ENCODE measurements at places on chromosomes 3 and 15.

GRCh38 chr3:195154793-195155535 is 116.0 kb downstream of the XXYLT1 start:
- peak; percentile 86 for DNase-seq

- peak; percentile 67 for DNase-seq
Observed at GRCh38 chr3:58824285-58824684, 157.7 kb upstream of the FAM3D start.

GRCh38 chr15:58587486-58587885 is 155.7 kb downstream of the LIPC start:
- DNase-seq = no peak

GRCh38 chr15:74449643-74450205 is 11.2 kb downstream of the UBL7 start:
- no peak for DNase-seq

DNA sequence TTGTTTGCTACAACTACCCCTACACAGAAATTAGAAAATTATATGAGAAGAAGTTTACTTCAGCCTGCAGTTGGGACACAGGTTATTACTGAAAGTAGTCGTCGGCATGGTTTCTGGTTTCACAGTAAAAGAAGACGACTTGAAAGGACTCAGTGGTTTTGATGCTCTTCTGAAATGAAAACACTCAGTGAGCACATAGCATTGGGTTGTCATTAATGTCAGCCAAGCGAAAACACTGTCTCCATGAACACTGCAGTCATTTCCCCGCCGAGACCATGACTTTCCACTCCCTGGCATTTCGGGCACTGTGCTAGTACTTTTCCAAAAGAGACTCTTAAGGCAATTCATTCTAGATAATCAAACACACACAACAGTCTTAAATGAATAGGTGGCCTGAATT is 69.2 kb upstream of the ICE2 start:
- no peak for DNase-seq

GRCh38 chr3:123773681-123774431 is 110.3 kb downstream of the MYLK start:
- DNase-seq = peak; percentile 96

DNA sequence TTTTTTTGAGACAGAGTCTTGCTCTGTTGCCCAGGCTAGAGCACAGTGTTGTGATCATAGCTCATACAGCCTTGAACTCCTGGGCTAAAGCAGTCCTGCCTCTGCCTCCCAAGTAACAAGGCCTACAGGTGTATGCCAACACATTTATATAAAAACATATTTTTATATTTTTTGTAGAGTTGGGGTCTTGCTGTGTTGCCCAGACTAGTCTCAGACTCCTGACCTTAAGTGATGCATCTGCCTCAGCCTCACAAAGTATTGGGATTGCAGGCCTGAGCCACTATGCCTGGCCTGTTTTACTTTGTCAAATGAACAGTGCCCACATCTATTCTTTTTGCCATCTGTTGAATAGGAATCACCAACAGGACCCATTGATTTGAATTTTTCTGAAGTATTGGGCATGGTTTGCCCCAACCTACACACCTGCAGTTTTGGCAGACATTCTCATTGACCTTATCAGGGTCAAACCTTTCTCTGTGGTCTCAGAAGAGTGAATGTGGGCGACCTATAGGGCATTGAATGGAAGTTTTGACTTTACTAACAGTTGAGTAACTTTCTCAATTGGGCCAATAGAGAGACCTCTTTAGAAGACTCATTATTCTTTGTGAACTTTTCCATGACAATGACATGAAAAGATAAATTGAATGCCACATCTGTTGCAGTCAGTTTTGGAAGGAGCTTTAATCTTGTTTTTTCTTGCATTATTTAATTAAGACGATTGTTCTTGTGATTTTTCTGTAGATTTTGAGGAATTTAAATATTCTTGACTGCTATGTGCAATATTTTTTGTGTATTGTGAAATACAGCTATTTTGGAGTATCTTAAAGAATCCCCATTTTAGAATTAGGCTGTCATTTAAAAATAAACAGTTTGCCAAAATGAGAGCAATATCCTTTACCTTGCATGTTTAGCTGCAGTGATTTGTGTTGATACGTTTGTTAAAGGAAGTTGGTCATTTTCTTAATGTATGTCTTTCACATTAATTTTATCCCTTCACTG is 2.7 kb downstream of the IREB2 start:
- DNase-seq = no peak

DNA sequence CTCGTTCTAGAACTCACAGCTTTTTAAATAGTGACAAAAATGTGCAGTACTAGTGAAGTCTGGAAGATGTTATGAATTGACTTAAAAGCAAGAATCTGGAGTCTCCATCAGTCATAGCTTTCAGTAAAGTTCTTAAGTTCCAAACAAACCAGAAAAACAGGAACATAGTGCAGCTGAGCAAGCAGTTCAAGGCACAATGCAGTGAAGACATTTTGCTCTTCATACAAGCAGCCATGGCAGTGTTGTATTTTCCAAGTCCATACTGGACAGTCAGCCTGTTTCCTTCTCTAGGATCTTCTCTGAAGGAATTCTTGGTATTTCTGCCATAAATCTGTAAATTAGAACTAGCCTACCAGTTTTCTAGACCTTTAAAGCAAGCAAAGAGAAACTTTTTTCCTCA is 90.5 kb downstream of the LRRC28 start:
- no peak for DNase-seq

DNA sequence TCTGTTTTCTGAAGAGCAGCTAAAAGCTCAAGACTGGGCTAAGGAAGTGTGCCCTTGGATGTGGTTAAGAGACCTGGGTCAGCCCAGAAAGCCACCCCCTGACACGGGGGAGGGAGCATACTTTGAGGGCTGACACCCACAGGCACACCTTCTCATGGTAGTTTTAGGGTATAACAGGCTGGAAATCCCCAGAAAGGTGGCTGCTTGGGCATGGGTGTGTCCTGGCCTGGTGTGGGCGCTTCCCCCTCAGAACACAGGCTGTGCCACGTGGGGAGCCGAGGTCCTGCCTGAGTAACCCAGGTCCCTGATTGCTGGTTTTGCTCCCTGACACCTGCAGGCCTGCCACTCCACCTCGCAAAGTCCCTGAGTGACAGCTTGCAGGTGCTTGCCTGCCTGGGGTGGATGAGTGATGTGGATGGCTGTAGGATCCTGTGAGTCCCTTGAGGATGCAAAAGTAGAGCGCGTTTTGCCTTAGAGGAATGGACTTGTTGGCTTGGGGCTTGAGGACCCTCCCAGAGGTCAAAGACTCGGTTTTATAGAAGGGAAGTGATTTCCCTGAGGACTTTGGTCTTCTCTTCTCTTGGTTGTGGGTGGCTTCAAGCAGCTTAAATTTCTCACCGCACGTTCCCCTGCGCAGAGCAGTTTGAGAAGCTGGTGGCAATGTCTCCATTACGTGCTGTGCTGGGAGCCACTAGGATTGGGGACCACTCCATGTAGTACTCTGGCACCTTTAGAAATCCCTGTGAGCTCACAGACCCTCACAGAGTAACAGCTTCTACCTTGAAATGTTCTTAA is 94.4 kb downstream of the DNASE1L3 start:
- no peak for DNase-seq

- no peak for DNase-seq
Observed at GRCh38 chr15:40282869-40283614, at the start of gene ANKRD63. Gene ANKRD63, minus strand, starts transcription at chr15:40283064. Its CDS starts 478 bp downstream, at chr15:40282586.

- DNase-seq = no peak
Observed at GRCh38 chr3:56999547-56999946, 60.9 kb upstream of the SPATA12 start.

GRCh38 chr15:63414474-63415120 is 33.0 kb upstream of the CA12 start:
- DNase-seq = no peak

DNA sequence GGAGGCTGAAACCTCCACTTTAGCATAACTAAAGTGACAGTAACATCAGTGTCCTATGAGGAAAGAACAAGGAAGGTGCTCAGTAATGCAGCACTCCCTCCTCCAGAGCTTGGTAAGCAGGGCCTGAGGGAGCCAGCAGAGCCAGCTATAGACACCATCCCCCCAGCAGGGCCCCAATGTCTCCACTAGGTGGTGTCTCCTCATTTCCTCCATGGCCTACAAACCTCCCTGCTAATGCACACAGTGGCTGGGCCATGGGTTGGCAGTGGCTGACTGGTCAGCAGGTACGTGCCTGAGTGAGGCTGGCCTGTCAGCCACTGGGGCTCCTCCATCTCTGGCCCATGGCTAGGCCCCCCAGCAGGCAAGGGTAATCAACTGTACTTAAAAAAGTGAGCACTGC is 13.6 kb downstream of the MRPS25 start:
- DNase-seq = peak; percentile 29

DNA sequence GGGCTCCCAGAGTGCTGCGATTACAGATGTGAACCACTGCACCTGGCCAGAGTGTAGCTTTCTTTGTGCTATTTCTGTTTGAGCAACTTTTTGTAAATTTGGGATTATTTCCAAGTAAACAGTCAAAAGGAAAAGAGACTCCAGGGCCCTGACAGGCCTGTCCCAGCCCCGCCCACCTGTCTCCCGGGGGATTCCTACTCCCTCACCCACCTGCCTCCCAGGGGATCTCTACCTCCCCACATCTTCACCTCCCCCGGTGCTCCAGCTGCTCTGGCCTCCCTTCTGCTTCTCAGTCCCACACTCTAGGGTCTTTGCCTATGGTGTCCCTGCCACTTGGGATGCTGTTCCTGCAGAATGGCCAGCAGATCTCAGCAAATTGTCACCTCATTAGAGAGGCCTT is 7.0 kb downstream of the RHCG start:
- no peak for DNase-seq

GRCh38 chr15:45431511-45431910 is 53.2 kb upstream of the GATM start:
- DNase-seq = no peak

- DNase-seq = no peak
Observed at GRCh38 chr15:68897016-68897415, 33.3 kb upstream of the SPESP1 start.

GRCh38 chr3:55330756-55331155 is 156.3 kb downstream of the WNT5A start:
- DNase-seq = no peak

DNA sequence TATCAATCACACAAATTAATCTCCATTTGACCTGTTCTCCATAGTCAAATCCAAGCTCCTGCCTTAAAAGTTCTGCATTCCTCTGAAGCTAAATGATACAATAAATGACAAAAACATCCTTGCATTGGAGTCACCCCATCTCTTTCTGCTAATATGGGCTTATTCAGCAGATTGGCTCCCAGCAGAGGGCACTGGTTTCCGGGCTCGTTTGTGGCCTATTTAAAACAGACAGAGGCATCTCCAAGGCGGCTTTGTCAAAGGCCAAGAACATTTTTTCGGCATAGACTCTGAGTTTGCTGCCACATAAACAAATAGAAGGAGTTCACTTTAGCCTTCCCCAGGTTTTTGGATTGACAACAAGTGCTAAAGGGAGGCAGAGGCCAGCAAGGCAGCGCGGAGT is 204.4 kb upstream of the RASGRP1 start:
- peak; percentile 56 for DNase-seq

- no peak for DNase-seq
Observed at GRCh38 chr15:47384341-47384740, 333.0 kb upstream of the SEMA6D start.

GRCh38 chr15:53116169-53116568 is 326.0 kb upstream of the ONECUT1 start:
- no peak for DNase-seq

- DNase-seq = peak; percentile 14
Observed at GRCh38 chr3:58963928-58964503, 85.8 kb downstream of the CFAP20DC start.

GRCh38 chr15:68885070-68885469 is 45.3 kb upstream of the SPESP1 start:
- peak; percentile 13 for DNase-seq

GRCh38 chr3:57079474-57079831 is 19.0 kb downstream of the SPATA12 start:
- no peak for DNase-seq

- DNase-seq = no peak
Observed at GRCh38 chr15:38877471-38877870, 312.9 kb upstream of the RASGRP1 start.

GRCh38 chr15:73127302-73127936 is 75.2 kb downstream of the NEO1 start:
- DNase-seq = peak; percentile 13

DNA sequence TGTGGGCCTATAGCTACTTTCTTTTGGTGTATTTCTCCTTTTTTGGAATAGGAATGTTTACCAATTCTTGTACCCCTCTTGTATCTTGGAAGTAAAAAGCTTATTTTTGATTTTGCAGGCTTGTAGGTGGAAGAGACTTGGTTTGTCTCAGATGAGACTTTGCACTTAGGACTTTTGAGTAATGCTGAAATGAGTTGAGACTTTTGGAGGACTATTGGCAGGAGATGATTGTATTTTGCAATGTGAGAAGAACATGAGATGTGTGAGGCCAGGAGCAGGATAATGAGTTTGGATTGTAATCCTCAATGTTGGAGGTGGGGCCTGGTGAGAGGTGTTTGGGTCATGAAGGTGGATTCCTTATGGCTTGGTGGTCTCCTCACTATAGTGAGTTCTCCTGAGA is 106.3 kb downstream of the KBTBD8 start:
- no peak for DNase-seq

- DNase-seq = no peak
Observed at GRCh38 chr15:92104072-92104471, 250.6 kb downstream of the SLCO3A1 start.

DNA sequence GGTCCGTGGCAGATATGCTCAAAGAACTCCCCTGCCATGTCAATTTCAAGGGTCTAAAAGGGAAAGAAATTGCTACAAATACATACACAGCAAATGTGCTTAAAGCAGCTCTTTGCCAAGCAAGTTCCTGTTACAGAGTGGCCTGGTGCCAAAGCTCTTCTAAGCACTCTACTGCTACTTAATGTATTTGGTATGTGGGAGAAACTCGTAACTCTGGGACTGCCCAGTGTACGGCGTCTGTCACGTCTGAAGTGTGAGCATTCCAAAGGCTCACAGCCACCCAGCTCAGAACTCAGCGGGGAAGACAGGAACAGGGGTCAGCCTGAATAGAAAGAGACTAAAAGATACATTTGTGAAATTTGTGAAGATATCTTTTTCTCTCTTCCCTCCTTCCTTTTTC is 54.6 kb downstream of the RBMS3 start:
- peak; percentile 92 for DNase-seq

DNA sequence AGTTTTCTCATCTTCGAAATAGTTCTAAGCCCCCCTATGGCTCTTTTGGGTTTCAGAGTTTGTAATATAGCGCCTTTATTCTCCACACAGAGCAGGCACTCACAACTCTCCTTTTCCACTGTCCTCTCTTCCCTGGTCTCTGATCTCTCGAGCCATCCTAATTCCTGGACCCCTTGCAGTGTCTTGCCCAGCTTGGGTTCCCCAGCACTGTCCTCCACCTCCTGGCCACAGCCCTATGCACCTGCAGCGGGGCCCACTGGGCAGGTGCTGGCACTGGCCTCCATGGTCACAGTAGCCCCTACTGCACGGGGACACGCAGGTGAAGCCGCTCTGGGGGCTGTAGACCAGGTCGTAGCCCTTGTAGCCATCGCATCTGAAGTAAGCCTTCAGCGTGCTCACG is 27.9 kb downstream of the MUC20 start:
- DNase-seq = no peak

- no peak for DNase-seq
Observed at GRCh38 chr3:53585627-53586026, 91.2 kb downstream of the CACNA1D start.

- no peak for DNase-seq
Observed at GRCh38 chr3:139653582-139653981, 24.2 kb downstream of the NMNAT3 start.

GRCh38 chr15:49492151-49492550 is 69.1 kb downstream of the FGF7 start:
- no peak for DNase-seq
